Stimulated activated CD4-positive, alpha-beta T cell treated with anti-CD3 and anti-CD28 coated beads, TNF-alpha, amount 100 ng/mL, for 48 hours (primary cell): ENCODE measurements at places on chromosomes 1 and 21.
A peak's percentile ranks its signal among the peaks of the same experiment; 100 is the strongest.

- DNase-seq, result no peak
Observed at GRCh38 chr1:93591676-93592550, 89.7 kb downstream of the BCAR3 start.

GRCh38 chr1:229101011-229101871 is 169.7 kb upstream of the RAB4A start:
- no peak for DNase-seq

DNA sequence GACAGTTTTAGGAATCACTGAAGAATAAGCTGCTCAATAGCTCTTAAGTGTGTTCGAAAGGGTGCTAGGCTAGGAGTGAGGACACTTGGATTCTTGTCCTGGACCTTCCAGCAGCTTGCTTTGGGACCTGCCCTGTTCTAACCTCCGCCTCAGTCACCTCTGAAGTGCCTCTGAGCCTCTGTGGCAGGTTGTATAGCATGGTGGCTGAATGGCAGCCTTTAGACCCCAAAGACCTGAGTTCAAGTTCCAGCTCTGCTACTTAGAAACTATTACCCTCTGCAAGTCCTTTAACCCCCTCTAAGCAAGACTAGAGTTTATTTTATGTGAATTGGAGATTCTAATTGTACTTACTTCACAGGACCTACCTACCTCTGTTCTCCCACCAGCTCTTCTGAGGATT is 81.5 kb downstream of the RRAGC start:
- no peak for DNase-seq

DNA sequence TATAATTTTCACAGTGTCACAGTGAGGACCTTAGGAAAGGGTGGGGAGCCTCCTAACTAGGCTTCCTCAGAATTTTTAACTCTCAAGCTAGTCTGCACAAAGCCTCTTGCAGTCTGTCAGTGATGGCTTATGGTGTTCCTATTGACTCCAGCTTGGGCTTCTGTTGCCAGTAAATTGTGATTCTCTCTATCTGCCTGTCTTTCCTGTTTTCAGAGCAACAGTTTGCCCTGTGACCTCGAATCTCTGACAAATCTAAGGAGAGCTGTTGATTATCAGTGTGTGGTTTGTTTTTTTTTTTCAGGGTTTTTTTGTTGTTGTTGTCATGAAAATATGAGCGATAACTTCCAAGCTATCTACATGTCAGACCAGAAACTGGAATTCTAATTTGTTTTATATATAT is 423.2 kb upstream of the B3GALT2 start:
- DNase-seq, result no peak

DNA sequence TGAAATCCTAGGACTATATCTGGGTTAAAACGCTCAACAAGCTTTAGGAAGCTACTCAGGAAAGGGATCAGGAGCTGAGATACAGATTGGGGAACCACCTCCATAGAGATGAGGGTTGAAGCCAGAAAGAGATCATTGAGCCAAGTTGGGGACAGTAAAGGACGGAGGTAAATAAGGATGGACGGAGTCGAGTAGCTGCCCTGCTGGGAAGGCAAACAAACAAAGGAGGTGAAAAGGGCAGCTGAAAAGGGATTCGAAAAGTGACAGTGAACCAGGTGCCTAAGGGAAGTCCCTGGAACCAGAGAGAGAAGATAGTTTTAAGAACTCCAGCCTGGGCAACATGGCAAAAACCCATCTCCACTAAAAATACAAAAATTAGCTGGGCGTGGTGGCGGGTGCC is 6.3 kb upstream of the CAMSAP2 start:
- DNase-seq, result no peak

DNA sequence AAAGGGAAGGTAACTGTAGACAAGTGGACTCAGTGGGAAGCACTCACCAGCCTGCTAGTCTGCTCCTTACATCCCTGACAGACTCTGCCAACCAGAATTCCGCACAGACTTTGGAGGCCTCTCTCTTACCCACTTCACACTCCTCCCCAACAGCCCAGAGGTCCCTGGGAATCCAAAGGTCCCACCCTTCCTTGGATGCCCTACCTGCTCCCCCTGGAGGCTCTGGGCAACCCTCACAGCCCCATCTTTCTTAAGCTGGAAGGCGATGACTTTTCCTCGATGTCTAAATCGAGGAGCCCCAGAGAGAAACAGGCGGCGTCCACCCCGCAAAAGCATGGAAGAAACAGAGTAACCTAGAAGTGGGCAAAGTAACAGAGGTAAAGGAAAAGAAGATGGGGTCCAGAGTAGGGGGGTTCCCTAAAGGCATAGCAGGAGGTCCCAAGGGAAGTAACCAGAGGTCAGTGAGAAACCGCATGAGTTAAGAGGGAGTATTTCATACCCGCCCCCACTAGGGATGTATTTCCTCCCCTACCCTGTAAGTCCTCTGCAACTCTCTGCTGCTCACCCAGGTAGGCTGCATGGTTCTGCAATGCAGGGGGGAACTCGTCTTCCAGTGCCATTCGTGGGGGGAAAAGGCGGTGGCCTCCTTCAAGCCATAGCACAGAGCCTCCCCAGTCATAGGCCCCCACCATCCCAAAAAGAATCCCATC is 8.4 kb downstream of the ITGA10 start:
- DNase-seq, result no peak

DNA sequence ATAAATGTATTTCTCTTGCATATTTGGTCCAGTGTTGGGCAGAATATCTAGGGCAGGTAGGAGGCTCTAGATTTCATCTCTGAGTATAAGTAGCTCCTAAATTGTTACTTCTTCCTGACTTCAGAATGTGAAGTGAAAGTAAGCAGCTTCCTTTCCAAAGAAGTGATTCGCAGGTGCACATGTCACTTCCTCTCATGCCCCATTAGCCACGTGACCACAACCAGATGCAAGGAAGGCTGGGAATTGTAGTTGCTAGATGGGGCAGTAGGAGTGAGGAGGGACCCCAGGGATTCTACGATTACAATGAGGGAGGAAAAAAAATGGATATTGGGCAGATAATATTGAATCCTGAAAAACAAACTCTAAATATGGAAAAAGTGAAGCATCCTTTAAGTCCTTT is 113.2 kb upstream of the CYYR1 start:
- DNase-seq, result peak; percentile 5

DNA sequence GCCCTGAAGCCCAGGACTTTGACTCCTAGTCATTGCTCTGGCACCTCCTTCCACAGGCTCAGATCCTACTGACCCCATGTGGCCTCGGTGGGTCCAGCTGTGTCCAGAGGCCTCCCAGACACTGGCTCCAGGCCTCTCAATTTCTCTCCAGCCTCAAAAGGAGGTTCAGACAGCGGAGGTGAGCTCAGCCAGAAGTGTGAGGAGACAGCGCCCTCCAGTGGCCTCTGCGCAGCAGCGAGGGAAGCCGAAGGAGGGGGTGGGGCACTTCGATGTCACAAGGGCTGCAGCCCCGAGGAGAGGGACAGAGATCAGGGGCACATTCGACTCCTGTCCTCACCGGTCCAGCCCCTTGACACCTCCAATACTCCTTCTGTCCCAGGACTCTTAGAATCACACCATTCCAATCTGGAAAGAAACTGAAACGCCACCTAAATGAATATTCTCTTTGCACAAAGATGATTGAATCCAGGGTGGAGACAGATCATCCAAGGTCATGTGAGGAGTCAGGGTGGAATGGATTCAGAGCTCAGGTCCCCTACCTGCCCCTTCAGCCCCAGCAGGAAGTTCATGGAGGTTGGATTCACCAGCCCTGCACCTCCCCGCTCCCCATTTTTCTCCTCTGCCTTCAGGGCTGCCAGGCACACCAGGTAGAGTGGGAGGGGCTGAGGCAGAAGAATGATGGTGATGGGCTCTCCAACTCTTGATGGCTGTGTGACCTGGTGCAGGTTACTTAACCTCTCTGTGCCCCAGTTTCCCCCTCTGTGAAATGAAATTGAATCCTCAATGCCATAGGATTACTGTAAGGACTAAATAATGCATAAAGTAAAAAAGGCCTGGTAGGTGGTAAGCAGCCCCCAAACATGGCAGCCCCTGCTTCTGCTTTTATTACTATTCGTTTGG is 34.8 kb upstream of the ZBTB40 start:
- peak; percentile 54 for DNase-seq

DNA sequence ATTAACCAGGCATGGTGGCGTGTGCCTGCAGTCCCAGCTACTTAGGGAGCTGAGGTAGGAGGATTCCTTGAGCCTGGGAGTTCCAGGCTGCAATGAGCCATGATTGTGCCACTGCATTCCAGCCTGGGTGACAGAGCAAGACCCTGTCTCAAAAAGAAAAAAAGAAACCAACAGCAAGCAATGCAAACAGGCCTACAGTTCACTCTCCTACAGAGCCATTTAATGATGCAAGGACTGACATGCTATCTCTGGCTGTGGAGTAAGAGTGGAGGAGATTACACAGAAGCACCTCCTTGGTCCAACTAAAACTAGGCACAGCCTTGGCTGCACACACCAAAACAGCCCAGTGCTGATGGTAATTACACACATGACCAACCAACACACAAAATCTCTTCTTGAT is 127.5 kb upstream of the SOD1 start:
- DNase-seq, result no peak

GRCh38 chr1:214991691-214992315 is 90.7 kb upstream of the KCNK2 start:
- no peak for DNase-seq
